CD4-positive, alpha-beta memory T cell (primary cell): ENCODE measurements at places on chromosomes 1 and 21. TPM values are rescaled to one million over a fixed set of nuclear protein-coding genes. Genes with fewer than 3 reads are reported as not detected.

GRCh38 chr1:201376464-201377374 is 761 bp downstream of the TNNT2 start:
- no peak for DNase-seq

GRCh38 chr1:222711319-222712252 is 705 bp downstream of the AIDA start:
- peak; percentile 60 for DNase-seq

DNA sequence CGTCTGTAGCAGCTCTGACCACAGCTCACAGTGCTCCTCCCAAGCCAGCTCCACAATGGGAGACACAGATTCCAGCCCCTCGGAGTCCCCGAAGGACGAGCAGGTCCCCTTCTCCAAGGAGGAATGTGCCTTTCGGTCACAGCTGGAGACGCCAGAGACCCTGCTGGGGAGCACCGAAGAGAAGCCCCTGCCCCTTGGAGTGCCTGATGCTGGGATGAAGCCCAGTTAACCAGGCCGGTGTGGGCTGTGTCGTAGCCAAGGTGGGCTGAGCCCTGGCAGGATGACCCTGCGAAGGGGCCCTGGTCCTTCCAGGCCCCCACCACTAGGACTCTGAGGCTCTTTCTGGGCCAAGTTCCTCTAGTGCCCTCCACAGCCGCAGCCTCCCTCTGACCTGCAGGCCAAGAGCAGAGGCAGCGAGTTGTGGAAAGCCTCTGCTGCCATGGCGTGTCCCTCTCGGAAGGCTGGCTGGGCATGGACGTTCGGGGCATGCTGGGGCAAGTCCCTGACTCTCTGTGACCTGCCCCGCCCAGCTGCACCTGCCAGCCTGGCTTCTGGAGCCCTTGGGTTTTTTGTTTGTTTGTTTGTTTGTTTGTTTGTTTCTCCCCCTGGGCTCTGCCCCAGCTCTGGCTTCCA is 22.9 kb upstream of the VPS13D start:
- no peak for DNase-seq

- no peak for DNase-seq
Observed at GRCh38 chr1:31976401-31976800, 37.3 kb upstream of the KHDRBS1 start.

DNA sequence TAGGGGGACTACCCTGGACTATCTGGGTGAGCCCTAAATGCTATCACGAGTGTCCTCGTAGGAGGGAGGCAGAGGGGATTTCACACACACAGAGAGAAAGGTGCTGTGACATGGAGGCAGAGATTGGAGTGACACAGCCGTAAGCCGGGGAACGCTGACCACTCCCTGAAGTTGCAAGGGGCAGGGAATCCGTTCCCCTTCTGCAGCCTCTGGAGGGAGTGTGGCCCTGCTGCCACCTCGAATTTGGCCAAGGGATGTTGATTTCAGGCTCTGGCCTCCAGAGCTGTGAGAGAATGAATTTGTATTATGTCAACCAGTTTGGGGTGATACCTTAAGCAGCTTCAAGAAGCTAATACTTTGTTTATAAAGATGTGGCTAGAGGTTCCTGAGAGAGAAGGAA is 137.7 kb downstream of the ACTL8 start:
- no peak for DNase-seq

GRCh38 chr1:176994931-176995596 is 169.4 kb downstream of the ASTN1 start:
- no peak for DNase-seq

DNA sequence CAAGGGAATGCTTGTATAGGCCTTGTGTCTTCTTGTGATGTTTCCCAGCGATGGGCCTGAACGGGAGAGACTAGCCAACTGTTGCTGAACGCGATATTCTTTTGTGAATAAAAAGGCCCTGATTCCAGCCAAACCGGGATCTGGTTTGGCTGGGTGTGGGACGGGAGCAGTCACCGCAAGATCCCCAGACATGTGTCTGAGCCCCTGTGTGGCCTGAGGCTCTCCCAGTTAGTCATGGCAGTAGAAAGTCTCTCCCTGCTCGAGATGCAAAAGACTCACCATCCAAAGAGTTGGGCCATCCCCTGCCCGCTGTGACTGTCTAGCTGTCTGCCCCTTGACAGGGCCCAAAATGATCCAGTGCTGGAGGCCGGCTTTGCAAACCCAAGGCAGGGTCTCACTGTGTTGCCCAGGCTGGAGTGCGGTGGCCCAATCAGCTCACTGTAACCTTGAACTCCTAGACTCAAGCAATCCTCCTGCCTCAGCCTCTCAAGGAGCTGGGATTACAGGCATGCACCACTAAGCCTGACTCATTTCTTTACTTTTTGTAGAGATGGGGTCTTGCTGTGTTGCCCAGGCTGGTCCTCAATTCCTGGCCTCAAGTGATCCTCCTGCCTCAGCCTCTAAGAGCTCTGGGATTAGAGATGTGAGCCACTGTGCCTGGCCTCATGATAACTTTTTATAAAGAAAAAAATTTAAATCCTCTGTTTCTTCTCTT is 56.4 kb downstream of the KIF26B start:
- DNase-seq, result no peak

GRCh38 chr1:48582408-48582807 is 110.4 kb upstream of the SPATA6 start:
- no peak for DNase-seq

GRCh38 chr1:97159342-97159741 is 437.8 kb downstream of the PTBP2 start:
- no peak for DNase-seq

GRCh38 chr1:82108843-82109242 is 308.1 kb downstream of the ADGRL2 start:
- no peak for DNase-seq

DNA sequence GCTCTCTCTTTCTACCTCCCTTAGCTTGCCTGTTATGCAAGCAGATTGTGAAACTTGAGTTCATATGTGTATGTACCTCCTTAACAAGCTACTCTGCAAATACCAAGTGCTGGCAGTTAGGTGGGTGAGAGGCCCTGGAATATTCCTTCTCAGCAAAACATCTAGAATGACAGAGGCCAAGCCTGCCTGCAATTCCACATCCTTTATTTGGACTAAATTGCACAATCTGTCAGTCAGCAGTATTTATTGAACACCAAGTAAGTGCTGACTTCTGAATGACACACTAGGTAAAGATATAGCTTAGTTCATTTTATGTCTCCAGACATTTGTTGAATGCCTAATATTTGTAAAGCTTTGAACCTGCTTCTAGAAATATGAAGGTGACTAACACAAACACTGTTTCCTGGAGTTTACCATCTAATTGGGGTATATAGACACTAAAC is 87.5 kb downstream of the RGL1 start:
- no peak for DNase-seq

DNA sequence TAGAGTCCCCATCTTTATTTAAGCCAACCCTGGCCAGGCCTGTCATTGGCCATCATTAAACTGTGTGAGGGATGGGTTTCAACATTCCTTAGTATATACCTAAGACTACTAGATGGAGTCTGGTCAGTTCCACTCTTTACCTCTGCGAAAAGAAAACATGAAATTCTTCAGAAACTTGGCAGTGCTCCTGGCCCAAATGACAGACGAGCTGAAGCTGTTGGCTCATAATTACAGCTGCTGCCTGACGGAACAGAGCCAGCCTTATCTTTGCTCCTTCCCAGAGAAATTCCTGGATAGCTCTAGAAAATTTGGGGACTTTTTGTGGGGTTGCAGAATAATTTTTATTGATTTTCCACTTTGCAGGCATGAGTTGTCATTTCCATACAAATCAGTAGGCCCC is 30.4 kb downstream of the NPHS2 start:
- no peak for DNase-seq

DNA sequence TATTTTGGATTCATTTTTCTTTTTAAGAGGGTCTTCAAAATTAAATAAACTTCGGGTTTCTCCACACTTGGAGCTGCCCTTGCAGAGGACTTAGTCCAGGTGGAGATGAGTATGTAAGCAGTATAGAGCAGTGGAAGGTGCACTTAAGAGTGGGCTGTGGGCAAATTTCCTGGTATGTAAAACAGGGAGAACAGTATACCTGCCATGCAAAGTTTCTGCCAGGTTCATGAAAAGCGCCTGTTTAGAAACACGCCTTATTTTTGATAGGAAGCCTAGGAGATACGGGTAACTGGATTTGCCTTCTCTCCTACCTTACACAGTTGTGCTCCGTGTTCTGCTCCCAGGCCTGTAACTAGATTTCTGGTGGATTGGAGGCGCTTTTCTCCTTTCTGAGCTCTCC is 1.2 kb downstream of the KDM4A start:
- DNase-seq, result no peak

GRCh38 chr1:54980528-54981241 is at the start of gene TMEM61:
Gene TMEM61, plus strand, starts transcription at chr1:54980628. Its CDS starts 438 bp downstream, at chr1:54981066.
- no peak for DNase-seq

The IL10 gene
- 0.28 TPM for total RNA-seq

The C1orf185 gene
- total RNA-seq, result not detected

The PDPN gene
- total RNA-seq, result not detected

The KRTAP13-2 gene
- not detected for total RNA-seq

The FAM72B gene
- total RNA-seq, result not detected

The ZNF678 gene
- total RNA-seq, result 8.4 TPM

The PIK3R3 gene
- total RNA-seq, result 0.23 TPM

The AGMAT gene
- total RNA-seq, result 3.6 TPM

The REN gene
- not detected for total RNA-seq

The SPRR3 gene
- total RNA-seq, result not detected

The NGF gene
- not detected for total RNA-seq

The FLVCR1 gene
- total RNA-seq, result 12.7 TPM

The OR2AK2 gene
- 0.35 TPM for total RNA-seq
